Stimulated activated CD8-positive, alpha-beta memory T cell treated with anti-CD3 and anti-CD28 coated beads, Interleukin-4, amount 100 ng/mL, for 4 hours (primary cell): ENCODE measurements at places on chromosomes 3 and 15.

DNA sequence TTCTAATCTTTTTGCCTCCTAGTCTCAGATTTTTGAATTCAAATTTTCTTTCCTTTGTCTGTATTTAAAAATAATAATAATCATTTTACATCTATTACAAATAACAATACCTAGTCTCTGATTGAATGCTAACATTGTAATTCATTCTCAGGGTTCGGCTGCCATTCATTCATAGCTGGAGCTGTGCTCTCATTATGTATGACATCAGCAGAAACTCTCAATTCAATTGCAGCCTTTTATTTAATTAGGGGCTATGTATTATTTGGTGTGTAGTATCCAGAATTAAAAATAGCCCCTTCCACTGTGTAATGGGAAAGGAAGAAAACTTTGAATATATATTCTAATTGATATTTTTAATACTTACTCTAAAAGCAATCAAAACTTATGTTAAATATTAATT, 270.4 kb upstream of the MDFIC2 start:
- no peak for DNase-seq

- DNase-seq = no peak
These were observed 28.7 kb downstream of the ATP13A3 start for GRCh38 chr3:194458131-194458530.

DNA sequence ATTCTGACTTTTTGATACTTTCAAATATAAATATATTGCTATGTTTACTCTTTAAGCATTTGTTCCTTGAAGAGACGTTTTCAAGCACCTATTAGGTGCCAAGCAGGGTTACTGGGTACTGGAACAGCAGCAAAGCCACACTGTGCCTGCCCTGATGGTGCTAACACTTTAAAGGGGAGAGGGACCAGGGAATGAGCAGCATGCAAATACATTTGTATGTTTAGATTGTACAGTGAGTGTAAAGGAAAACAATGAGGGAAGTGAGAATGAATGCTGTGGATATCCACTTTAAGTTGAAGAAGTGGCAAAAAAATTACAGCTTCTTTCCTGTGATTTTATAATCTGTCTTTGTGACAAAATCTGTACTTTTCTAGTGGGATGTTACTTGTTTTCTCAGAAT, 400.2 kb upstream of the ATP11B start:
- no peak for DNase-seq

DNA sequence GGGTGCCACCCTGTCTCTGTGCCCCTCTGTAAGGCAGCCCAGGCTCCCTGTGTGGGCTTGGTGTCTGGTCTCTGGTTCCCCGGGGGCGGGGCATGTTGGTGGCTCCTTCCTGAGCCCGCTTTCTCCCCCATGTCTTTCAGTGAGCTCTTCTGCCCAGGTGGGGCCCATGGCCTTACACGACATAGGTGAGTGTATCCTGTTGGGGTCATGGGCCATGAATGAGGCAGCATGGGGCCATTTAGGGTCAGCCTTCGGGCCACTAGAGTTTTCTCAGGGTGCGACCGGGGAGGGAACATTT, 195.1 kb downstream of the UBE3A start:
- DNase-seq = no peak

DNA sequence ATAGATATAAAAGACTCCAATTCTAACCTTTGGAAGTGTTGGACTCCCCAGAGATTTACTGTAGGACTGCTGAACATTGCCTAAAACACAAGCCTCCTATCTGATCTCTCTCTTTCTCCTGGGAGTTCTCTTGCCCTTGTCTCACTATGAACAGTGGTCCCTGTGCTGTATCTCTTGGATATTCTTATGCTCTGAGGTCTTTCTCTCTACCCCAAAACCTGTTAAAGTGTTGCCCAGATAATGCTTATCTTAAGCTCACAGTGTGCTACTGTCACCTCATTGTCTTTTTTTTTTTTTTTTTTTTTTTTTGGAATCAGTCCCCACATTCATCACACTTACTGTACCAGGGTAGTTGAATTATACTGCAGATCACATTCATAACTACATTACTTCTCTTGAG, 131.0 kb upstream of the CBLB start:
- DNase-seq = no peak

GRCh38 chr3:58071480-58071971, 63.3 kb downstream of the FLNB start:
- DNase-seq = no peak

DNA sequence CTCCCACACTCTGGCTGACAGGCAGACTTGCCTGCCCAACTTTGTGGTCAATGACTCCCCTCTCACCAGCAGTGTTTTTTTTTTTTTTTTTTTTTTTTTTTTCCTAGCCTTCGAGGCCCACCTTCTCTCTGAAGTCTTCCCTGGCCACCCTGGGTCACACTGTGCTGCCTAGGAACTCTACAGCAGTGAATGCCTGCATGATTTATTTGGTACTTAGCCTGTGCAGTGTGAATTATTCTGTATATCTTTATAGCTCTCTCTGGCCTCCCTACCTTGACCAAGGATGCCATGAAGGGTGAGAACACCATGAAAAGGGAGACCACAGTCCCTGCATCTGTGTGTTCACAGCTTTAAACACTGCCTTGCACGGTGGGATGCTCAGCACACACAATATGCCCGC, 141.6 kb downstream of the CLSTN2 start:
- no peak for DNase-seq

GRCh38 chr15:91186904-91187656, 87.0 kb downstream of the SV2B start:
- no peak for DNase-seq

- DNase-seq = no peak
These were observed 95.6 kb downstream of the CD200R1L start for GRCh38 chr3:112751061-112751460.

- no peak for DNase-seq
These were observed 48.9 kb downstream of the LRRFIP2 start for GRCh38 chr3:37125195-37126073.

- no peak for DNase-seq
These were observed 110.7 kb upstream of the C3orf80 start for GRCh38 chr3:160114355-160114995.

DNA sequence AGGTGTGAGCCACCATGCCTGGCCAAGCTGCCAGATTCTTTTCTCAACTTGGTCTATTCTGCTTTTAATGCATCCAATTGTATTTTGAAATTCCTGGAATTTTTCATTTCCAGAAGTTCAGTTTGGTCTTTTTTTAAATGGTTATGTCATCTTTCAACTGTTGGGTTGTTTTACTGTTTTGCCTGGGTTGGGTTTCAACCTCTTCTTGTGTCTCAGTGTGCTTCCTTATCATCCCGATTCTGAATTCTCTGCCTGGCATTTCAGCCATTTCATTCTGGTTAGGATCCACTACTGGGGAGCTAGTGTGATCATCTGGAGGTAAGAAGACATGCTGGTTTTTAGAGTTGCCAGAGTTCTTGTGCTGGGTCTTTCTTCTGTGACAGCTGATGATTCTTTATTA, 61.5 kb downstream of the LRRC49 start:
- no peak for DNase-seq

- DNase-seq = no peak
These were observed 97.2 kb upstream of the MB21D2 start for GRCh38 chr3:193014902-193015301.

DNA sequence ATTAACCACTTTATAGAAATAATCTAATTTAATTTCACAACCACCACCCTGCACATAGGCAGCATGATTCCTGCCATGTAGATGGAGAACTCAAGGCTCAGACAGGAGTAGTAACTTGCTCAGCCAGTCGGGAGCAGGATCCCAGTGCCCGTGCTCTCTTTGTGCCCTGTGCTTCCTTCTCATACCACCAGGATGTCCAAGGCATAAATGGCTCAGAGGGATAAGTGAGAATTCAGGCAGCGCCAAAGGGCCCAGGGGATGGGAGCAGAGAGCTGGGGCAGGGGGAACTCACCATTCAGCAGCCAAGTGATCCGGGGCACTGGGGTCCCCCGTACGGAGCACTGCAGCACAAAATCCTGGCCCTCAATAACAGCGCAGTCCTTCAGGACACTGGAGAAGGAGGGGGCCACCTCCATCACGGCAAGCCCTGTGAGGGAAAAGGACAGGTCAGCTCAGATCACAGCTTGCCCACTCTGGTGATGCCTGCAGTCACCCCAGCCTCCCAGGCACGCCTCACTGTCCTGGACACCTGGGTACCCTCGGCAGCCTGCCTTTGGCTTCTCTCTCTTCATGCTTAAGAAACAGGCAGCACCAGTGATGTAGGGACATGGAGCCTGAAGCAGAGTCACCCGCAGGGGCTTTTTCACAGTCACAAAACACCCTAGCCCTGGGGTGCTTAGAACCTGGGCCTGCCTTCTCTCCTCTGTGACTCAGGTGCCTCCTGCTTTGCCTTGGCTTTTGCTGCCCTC, 141.0 kb upstream of the HACD2 start:
- no peak for DNase-seq

DNA sequence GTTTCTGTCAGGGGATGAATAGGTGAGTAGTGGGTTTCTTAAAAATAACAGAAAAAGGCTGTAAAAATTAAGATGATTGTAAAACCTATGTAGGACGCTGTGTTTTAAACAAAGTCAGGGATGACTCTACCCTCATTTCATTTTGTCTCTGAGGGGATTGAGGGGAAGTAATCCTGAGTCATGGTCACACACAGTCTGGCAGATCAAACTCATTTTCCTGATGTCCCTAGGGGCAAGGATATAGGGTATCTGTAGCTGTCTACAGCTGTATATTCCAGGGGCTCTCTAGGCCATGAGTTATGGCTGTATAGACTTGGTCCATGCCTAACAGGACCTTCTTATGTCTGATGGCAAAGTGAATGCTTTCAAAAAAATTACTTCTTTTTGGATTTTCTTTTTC, 421.1 kb downstream of the PDCD6IP start:
- no peak for DNase-seq

GRCh38 chr3:194654443-194654842, 17.5 kb downstream of the LSG1 start:
- DNase-seq = no peak

DNA sequence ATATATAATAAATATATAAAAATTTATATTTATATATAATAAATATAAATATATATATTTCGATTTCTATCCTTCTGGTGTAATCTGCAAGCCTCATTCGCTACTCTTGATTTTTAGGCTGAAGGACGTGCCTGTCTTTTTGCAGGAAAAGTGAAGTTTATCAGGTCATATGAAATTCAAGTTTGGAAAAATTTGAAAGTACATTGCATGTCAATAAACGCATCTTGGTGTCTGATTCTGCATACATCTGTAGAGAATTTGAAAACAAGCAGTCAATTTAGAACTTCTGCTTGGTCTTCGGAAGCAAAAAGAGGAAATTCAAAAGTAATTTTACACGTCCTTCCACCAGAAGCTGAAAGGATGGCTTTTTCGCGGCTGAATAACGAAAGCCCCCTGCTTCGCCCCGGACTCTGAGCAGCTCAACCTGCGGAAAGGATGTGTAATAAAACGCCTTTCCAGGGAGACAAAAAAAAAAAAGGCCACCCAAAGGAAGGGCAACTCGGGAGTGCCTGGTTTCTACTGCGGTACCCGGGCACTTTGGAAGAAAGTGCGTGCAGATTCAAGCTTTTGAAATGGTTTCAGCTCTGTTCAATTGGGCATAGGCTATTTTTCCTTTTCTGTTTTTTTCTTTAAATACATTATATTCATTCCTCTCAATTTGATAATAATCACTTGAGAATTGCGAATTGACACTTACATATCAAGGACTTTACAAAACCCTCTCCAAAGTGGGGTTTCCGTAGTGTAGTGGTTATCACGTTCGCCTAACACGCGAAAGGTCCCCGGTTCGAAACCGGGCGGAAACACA, 1.5 kb upstream of the MYNN start:
- no peak for DNase-seq

- no peak for DNase-seq
These were observed 21.5 kb downstream of the MAP2K1 start for GRCh38 chr15:66408254-66408653.

DNA sequence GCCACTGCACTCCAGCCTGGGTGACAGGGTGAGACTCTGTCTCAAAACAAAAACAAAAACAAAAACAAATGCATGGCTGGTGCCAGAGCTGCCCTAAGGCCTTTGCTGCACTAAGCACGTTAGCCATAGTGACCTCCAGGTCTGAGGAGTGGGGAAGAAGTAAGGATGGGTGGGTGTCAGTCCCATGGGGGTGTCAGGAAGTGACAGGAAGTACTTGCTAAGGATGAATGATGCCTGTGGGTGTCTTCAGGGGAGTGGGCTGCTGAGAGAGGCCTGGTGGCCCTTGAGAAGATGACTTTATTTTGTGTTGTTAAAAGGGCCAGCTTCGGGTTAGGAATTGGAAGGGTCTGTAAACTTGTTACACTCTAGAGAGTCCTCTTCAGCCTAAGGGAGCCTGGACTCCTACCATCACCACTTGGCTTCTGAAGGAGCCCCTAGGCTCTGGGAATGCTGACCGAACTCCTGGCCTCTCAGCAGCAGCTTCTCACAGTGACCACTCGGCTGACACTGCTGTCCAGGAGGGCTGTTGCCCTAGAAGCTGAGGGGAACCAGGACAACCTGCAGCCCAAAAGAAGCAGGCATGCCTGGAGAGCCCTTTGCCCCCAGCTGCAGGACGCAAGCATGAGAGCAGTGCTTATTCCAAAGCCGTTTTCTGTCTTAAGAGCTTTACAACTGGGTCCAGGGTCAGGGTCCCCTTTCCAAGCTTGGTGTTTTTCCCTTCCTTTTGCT, 116.4 kb downstream of the MYLK start:
- no peak for DNase-seq

- DNase-seq = no peak
These were observed 40.5 kb downstream of the U2SURP start for GRCh38 chr3:143041903-143042302.

DNA sequence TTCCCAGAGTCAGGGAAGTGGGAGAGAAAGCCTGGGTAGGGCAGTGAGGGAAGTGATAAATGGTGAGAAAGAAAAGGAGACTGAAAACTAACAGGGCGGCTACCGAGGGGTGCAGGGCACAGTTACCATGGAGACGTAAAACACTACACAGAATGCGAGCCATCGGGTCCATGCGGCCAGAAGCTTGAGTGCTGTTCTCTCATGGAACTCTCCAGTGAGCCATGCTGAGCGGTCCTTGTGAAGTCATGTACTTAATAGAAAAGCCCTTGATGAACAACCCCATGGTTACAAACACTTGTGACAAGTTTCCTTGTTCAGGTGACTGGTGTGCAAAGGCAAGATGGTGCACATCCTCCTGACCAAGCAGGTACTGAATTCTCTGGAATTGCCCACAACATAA, 3.7 kb upstream of the PLA2G4F start:
- no peak for DNase-seq

GRCh38 chr3:48739955-48740823, 23.2 kb upstream of the IP6K2 start:
- DNase-seq = no peak

DNA sequence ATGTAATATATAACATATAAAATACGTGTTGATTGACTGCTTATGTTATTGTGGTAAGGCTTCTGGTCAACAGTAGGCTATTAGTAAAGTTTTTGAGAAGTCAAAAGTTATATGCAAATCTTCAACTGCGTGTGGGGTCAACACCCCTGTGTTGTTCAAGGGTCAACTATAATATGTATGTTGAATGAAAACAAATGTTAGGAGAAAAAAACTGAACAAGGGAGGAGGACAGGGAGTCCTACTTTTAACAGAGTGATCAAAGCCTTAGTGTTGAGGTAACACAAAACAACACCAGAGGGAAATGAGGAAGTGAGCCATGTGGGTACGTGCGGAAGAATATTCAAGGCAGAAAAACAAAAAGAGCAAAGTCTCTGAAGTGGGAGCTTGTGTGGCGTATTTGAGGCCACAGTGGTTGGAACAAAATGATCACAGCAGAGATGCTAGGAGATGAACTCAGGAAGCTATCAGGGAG, 62.5 kb downstream of the SFMBT1 start:
- peak; percentile 30 for DNase-seq
